ENCODE measurements at places on chromosomes 16 and 17.

DNA sequence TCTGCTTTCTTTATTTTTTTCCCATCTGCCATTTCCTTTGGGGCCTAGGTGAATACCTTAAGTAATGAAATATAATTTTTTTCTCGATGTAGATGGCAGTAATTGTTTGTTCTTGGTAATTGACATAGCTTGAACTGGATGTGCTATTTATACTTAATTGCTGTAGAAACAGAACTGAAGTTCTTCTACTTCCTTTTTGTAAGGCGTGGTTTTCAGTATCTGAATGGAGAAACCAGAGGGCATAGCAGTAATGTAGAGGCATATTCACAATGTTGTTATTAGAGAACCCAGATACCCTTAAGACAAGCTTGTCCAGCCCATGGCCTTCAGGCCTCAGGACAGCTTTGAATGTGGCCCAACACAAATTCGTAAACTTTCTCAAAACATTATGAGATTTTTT, 16.4 kb downstream of the ATP6V0A1 start:
- DNase-seq, result no peak

DNA sequence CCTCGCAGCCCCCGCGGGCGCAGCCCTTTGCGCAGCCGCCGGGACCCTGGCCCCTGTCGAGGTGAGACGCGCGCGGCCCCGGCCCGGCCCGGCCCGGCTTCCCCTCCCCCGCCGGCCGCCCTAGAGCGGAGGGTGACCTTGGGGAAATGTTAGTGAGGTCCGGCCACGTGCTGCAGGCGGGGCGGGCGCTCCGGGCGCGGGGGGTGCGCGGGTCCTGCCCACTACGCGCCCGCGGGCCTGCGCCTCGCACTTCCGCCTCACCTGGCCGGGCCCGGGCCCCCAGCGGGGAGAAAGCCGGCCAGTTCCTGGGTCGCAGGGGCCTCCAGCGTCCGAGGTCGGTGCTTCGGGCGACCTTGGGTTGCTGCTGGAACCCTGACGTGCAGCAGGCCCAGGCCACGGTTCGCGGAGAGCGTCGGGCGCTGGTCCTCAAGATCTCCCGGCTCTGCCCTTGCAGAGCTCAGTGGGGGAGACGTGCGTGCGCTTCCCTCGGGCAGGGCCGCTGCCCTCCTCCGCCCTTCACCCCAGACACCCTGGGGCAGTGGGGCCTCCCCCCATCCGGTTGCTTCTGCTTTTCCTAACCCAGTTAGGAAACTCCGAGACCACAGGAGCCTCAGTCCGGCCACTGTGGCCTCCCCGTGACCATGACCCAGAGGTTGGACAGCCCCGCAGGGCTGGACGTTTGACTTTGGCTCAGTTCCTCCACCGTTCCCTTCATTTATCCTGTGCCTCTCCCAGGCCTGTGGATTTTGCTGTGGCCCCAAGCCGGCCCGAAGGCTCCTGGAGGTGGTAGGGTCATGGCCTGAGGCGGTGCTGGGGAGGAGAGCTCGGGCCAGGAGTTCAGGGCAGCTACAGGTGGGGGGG, 791 bp downstream of the MCRIP2 start:
- DNase-seq, result peak; percentile 69

- DNase-seq, result no peak
Measured at GRCh38 chr16:7394720-7395336, 62.2 kb downstream of the RBFOX1 start.

- DNase-seq, result no peak
Measured at GRCh38 chr16:66926171-66926947, 1.0 kb upstream of the RRAD start.

DNA sequence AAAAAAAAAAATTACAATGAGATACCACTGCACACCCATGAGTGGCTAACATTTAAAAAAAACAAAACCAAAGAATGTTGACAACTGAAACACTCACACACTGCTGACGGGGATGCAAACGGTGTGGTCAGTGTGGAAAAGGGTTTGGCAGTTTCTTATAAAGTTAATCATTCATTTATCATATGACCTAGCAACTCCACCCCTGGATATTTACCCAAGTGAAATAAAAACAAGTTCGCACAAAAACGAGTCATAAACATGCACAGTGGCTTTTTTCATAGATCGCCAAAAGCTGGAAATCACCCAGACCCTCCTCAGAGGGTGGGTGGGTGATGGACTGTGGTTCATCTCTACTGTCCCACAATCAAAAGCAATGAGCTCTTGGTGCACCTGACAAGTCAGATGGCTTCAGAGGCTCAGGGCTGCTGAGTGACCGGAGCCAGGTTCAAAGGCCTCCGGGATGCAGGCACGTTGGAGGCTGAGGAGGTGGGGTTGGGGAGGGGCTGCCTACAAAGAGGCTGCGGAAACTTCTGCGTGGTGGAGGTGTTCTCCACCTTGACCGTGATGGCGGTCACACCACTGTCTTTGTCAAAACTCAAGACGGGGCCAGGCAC, 14.2 kb downstream of the RAB40B start:
- DNase-seq, result no peak

- no peak for DNase-seq
Measured at GRCh38 chr17:72119873-72120641, 763 bp upstream of the SOX9 start.

- DNase-seq, result no peak
Measured at GRCh38 chr17:74153821-74154430, 49.6 kb upstream of the RPL38 start.

GRCh38 chr16:86245895-86246294, 264.4 kb upstream of the FOXF1 start:
- no peak for DNase-seq

DNA sequence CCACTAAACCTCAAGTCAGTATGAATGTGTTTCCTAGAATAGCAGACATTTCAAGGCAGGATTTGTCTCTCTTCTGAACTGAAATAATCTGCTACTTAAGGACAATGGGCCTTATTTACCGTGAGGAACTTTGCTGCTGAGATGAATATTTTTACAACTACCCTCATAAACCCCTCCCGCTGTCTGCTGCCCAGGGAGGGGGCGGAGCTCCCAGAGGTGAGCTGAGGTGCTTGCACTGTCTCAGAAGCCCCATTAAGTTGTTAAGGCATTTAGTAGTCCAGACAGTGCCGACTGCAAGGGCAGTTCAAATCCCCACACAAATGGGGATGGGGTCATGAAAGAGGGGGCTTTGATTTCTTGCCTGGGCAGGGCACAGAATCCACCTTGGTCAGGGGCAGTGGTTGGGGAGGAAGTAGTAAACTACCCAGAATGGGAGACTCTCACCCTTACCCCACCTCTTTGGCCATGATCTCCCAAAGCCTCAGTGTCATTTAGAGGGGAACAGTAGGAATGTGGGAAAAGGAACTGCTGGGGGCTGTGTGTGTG, 19.2 kb downstream of the HNF1B start:
- DNase-seq, result no peak

DNA sequence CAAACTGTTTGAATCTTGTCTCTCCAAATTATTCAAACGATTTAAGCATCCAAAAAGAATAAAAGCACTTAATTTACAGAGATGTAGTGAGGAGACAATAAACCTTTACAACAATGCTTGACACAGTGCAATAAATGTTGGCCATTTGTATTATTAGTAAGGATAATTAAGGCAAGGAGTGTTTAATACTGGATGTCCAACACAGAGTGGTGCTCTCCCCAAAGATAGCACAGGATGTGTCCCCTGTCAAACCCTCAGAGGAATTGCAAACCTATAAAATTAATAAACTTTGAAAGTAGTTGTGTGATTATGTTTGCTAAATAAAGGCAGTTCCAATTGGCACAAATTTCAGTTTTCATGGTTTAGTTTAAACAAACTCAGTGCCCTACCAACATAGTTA, 253.0 kb upstream of the AXIN2 start:
- DNase-seq, result no peak

GRCh38 chr17:60631119-60631518, 31.1 kb downstream of the PPM1D start:
- DNase-seq, result no peak

DNA sequence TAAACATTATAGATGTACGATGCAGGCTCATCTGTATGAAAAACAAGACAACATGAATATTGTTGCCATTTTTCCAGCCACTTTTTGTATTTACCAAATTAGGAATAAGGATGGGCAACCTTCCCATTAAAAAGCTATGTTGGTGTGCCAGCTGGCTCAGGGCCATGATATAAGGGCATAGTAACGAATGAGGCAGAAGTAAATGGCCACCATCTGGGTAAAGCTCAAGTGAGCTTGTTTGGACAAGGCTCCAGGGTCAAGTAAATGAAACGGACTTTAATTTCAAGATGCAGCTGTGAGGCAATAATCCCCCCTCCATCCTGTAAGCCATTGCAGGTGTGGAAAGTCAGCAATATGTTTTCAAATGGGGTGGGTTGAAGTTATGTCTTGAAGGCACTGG, 930.9 kb upstream of the CDH8 start:
- no peak for DNase-seq

DNA sequence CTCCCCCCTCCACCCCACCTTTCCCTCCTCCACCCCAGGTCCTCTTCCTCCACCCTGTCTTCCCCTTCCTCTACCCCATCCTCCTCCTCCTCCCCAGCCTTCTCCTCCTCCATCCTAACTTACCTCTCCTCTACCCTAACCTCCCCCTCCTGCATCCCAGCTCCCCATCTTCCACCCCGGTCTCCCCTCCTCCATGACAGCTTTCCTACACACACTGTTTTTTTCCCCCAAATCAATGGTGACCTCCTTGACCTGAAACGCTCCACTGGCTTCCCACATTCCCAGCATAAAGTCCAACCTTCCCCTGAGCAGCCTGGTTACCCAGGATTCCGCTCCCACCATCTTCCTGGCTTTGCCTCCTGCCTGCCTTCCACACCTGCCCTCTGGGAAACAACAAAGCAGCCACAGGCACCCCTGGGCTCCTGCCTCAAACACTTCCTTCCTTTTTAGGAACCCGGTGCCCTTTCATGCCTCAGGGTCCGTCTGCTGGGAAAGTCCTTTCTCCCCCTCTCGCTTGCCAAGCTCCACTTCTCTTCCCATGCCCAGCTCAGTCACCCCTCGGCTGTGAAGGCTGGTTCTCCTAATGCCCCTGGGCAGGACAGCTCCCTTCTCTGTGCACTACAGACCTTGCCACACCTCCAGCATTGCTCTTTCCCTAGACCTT, 2.1 kb downstream of the RGS9 start:
- DNase-seq, result no peak

GRCh38 chr16:30473231-30474073, 910 bp downstream of the ITGAL start:
- peak; percentile 53 for DNase-seq

GRCh38 chr17:31492880-31493655, 101.6 kb downstream of the RAB11FIP4 start:
- DNase-seq, result peak; percentile 72

GRCh38 chr17:82655523-82655922, 7.3 kb upstream of the WDR45B start:
- DNase-seq, result no peak

- DNase-seq, result no peak
Measured at GRCh38 chr17:39782481-39782880, 44.7 kb downstream of the GRB7 start.

DNA sequence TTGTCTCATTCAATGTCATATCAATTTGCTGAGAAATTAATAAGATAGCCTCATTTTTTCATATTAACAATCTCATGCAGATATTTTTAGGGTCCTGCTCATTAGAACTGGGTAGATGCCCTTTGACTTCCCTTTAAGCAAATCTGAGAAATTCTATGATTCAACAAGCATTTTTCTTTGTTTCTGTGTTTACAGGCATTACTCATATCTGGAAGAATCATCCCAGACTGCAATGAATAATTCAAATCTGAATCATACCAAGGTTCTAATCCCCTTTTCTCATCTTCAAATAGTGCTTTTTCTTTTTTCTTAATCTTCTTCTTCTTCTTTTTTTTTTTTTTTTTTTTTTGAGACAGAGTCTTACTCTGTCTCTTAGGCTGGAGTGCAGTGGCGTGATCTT, 69.2 kb upstream of the KIFC3 start:
- no peak for DNase-seq

DNA sequence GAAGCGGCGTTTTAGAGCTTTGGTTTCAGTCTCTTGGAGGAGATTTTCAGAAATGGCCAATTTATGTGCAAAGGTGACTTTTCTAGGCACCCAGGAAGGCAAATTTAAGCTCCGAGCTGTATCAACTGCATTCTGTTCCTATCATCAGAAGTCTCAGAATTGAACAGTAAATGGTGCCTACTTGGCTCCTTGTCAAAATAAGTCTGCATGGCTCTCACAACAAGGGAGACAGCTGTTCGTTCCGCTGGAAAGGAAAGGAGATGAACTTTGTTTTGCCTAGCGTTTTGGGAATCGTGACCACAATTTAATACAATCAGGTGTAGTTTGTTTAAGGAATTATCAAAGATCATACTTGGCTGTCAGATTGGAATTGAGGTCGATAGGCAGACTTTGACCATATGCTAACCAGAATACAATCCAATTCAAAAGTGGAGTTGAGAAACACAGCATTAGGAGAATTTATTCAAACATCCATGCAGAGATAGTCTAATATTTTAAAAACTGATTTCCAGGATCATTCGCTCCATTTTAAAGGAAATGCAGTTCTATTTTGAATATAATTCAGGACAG, 139.4 kb downstream of the CPPED1 start:
- DNase-seq, result no peak

GRCh38 chr17:8947201-8947600, 18.3 kb downstream of the PIK3R5 start:
- no peak for DNase-seq
